ENCODE measurements at places on chromosomes 1 and 21. TPM values are rescaled to one million over a fixed set of nuclear protein-coding genes. Genes with fewer than 3 reads are reported as not detected.

The BCAS2 gene
- total RNA-seq = 48.4 TPM

The CYP4Z1 gene
- total RNA-seq = not detected

The CD247 gene
- total RNA-seq = not detected

The COL16A1 gene
- 56.5 TPM for total RNA-seq

The SFN gene
- total RNA-seq = 14.5 TPM

The CAMSAP2 gene
- 45.6 TPM for total RNA-seq

The DENND1B gene
- total RNA-seq = 12.8 TPM

The CHML gene
- total RNA-seq = 16.6 TPM

The BEST4 gene
- 0.26 TPM for total RNA-seq

The NR1I3 gene
- total RNA-seq = not detected

DNA sequence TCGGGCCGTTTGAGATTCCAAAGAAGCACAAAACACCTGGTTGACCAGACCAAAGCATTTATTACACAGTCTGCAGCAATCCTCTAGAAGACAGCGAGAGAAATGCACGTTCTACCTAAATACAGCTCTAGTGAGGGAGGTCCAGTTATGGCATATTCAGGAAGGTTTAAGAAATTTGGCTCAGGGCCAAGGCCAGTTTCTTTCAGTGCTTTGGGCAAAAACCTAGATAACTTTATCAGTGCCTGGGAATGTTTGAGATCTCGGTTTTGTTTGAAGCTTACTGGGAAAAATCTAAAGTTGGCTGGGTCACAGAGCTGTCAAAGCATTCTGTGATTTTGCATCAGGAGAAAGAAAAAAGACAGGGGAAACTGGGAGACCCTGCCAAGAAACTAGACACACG lies 514.0 kb upstream of the TMPRSS15 start:
- DNase-seq = no peak

DNA sequence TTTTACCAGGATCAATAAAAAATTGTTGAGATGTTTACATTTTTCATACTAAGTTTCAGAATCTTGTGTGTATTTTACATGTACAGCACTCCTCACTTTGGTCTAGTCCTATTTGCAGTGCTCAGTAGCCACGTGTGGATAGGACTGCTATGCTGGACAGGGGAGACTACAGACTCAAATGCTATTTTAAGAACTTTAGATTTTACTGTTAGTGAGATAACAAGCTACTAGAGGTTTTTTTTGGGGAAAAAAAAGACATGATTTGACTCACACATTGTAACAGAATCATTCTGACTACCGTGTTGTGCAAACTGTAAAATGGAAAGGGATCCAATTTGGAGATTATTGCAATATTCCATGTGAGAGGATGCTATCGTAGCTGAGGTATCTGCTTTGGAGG lies 418.9 kb upstream of the PRMT6 start:
- no peak for DNase-seq

GRCh38 chr1:228994676-228995594 lies 259.7 kb downstream of the RHOU start:
- no peak for DNase-seq

DNA sequence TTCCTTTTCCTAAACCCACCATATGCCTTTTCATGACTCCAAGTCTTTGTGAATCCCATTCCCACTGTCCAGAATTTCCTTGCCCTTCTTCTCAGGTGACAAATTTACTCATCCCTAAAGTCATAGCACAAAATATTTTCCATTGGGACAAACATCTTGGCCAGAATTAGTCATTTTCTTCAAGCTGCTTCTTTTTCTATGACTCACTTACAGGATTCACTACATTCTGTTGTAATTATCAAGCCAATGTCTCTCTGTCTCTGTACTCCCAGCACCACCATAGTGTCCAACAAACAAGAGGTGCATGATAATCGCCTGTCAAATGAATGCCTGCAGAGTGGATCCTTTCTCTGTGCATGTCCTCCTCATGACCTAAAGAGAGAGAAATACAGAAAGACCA lies 37.8 kb downstream of the SGIP1 start:
- DNase-seq = peak; percentile 64

- no peak for DNase-seq
These were observed 127.6 kb downstream of the CNIH3 start for GRCh38 chr1:224743608-224744164.

DNA sequence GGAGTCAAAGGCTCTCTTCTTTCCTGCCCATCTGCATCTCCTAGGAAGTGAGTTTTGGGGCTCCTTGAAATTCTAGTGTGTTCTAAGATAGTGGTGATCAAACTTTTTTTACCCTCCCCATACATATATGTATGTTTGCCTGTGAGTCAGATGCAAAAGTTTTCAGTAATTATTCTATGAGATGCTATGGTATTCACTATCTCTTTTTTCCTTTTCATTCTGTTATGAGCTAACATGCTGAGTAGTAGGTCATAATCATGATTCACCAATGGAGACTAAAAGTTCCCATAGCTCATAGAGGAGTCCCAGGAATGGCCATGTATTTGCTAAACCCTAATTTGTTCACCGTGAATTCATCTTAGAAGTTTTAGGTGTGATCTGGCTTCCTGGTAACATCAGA lies 135.6 kb downstream of the GPR52 start:
- no peak for DNase-seq

DNA sequence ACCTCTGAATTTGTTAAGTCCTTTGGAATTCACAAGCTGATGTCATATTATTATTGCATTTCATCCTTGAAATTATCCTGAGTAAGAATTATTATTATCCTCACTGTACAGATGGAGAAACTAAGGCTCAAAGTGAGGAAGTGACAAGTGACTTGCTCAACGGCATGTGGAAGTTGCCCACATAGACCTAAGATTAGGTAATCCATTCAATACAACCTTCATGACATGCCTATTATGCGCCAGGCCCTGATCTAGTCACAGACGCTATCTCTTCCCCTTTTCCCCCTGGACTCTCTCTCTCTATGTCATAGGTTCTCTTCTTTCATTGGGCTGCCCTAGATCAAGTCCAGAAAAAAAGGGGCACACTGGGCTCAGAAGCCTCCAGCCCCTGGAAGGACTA lies 84.9 kb upstream of the KCNK2 start:
- no peak for DNase-seq

GRCh38 chr1:230206976-230207375 lies 139.9 kb downstream of the GALNT2 start:
- DNase-seq = no peak

GRCh38 chr1:99784809-99785255 lies 18.4 kb upstream of the FRRS1 start:
- no peak for DNase-seq

DNA sequence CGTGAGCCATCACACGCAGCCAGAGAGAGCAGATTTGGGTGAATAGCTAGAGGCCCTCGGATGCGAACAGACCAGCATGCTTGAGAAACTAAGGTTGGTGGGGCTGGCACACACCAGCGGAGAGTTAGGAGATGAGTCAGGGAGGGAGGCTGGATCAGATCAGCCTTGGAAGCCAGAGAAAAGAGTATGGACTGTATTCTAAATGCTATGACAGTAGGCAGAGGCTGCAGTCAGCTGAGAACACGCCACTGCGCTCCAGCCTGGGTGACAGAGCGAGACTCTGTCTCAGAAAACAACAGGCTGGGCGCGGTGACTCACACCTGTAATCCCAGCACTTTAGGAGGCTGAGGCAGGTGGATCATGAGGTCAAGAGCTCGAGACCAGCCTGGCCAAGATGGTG lies 4.0 kb upstream of the PLEKHM2 start:
- DNase-seq = peak; percentile 71

GRCh38 chr1:16644193-16644481 lies 22.6 kb downstream of the RNU1-3 start:
- DNase-seq = no peak

DNA sequence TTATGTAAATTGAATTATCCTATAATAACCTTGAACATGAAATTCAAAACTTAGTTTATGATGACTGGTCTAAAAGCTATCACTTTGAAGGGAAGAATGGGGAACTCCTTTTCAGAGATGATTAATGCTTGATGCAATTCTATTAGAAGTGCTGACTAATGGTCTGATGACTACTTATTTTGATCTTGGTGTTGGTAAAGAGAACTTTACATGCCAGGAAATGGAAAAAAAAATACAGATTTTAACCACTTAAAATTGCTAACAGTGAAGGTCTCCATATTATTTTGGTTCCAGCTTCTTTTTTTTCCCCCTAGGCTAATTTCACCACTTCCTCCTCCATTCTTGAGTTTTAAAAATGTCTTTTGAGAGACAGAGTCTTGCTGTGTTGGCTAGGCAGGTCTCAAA lies 22.9 kb downstream of the S1PR1 start:
- DNase-seq = peak; percentile 74

DNA sequence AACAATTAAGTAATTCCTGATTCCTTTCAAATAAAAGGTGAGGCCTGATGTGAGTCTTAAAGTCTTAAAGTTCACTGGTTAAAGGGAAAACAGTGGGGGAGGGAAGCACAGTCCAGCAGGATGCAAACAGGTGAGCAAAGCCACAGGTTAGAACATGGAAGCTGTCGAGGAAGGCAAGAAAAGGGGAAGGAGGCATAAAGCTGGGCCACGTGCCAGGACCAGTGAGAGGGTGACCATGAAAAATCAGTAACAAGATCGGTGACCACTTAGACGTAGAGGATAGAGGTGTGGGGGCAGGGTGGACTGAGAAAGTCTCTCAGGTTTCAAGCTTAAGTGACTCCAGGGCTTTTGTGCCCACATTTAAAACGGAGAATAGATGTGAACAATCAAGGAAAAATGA lies 231.3 kb downstream of the SETD4 start:
- DNase-seq = no peak

- DNase-seq = peak; percentile 79
These were observed 178.1 kb upstream of the PBX1 start for GRCh38 chr1:164380893-164381292.

- no peak for DNase-seq
These were observed 294.5 kb upstream of the GREM2 start for GRCh38 chr1:240906477-240906876.

DNA sequence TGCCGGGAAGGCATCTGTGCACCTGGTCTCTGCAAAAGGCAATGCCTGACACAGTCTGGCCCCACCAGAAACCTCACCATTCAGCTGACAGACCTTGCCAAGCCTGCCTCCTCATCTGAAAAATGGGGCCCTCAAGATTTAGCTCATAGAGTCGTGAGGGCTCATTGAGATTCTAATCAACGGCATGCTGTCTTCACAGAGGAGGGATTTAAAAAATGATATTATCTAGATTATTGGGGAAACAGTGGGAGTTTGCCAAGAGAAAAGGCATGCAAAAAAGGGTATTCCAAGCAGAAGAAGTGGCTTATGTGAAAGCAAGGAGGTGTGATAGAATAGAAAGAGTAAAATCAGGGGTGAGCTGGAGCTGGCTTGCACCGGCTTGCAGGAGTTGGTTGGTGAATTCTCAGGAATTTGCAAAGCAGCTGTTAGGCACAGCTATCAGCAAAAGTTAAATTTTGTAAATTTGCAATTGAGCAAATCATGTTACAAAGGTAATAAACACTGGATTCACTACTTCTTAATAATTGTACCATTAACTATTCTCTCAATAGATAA lies 91.7 kb upstream of the WNT4 start:
- DNase-seq = no peak

DNA sequence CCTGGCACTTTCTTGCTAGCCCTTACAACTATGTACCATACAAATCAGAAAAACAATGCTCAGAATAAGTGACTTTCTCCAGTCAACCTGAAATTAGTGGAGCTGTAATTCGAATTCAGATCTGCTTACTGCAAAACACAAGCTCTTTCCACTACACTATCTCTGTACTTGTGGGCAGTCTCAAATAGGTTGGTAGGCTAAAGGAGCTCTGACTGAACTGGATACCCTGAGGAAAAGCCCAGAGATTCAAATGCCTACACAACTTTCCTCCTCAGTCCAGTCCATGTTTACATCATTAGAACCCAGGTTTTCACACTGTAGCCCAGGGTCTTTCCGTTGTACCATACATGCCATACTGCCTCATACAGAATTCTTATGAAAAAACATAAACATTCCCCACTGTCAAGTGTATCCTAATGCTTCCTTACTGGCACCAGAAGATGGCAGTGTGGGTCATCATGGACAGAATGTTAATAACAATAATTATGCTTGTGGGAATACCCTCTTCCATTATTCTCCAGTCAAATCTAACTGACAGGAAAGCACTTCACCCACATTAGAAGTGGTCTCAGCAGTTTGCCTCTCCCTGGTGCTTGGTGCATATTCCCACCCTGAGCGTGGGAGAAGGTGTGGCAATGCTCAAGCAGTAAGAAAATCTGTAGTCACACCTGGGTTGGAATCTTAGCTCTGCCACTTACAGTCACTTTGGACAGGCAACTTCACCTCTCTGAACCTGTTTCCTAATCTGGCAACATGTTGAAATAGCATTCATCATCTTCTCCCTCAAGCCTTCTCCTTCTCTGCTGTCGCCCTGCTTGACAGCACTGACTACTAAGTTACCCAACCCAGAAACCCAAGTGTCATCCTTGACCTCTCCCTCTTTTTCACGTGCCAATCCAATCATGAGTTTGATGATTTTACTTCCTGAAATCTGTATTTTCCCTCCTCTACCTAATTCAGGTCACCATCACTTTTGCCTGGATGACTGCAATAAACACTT lies 14.4 kb upstream of the ZFYVE9 start:
- peak; percentile 39 for DNase-seq

DNA sequence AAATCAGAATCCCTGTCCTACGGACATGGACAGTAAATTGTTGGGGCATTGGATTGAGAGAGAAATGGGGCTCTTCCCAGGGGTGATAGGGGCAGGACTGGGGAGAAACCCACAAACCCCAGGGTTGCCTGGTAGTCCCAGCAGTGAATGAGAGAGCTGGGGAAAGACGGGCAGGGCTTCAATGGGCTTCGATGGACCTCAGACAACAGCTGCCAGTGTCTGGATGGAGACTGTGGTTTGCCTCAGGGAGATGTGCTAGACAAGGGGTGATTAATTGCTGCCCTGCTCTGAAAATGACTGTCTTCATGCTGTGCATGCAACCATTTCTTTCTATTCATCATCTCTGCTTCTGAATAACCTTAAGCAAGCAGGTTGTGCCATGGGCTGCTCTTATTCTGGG lies 7.4 kb downstream of the GPR25 start:
- no peak for DNase-seq

- DNase-seq = no peak
These were observed 1.0 kb downstream of the KCNK1 start for GRCh38 chr1:233614743-233615521.

DNA sequence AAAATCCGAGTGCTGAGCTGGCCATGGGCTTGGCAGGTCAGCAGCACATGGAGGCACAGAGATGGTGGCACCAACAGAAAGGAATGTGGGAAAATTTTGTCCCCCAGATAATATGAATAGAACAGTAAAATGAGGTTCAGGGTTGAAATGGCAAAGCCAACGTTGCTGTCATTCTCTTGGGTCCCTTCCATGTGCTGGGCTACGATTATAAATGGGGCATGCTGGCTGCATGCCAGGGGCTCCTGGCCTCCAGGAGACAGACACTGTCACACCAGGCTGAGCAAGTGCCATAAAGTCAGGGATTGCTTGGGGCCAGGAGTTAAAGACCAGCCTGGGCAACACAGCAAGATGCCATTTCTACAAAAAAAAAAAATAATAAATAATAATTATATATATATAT lies 77.1 kb downstream of the TOMM20 start:
- no peak for DNase-seq

DNA sequence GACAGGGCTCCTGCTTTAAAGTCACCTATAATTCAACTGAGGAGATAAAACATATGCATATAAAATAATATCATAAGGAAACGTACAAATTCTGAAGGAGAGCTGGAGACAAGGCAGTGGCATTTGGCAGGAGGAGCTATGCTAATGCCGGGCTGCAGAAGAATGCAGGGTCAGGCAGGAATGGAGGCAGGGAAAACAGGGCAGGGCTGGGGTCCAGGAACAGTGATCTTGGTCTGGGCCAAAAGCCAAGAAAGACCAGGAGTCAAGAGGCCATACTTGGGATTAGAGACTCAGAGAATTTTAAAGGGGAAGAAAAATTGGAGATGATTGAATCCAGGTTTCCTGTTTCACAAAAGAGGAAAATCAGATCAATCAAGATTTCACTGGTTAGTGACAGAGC lies 20.0 kb upstream of the BRDT start:
- no peak for DNase-seq

All from astrocyte (in vitro differentiated cells and primary cell).